ENCODE measurements at places on chromosomes 7 and 10. TPM values are rescaled to one million over a fixed set of nuclear protein-coding genes. Genes with fewer than 3 reads are reported as not detected.

NPC1L1 gene
- total RNA-seq, result 0.06 TPM

PTN gene
- not detected for total RNA-seq

NAT16 gene
- total RNA-seq, result 0.19 TPM

TMEM273 gene
- total RNA-seq, result not detected

ITGA8 gene
- not detected for total RNA-seq

FOXL3 gene
- total RNA-seq, result not detected

SFXN2 gene
- 4.1 TPM for total RNA-seq

PHYHIPL gene
- total RNA-seq, result 0.53 TPM

ANKRD22 gene
- total RNA-seq, result 0.40 TPM

PON2 gene
- total RNA-seq, result 329 TPM

ANKIB1 gene
- 17.7 TPM for total RNA-seq

SRRM3 gene
- 13.5 TPM for total RNA-seq

CCDC186 gene
- 5.0 TPM for total RNA-seq

SPAG6 gene
- total RNA-seq, result not detected

GLI3 gene
- total RNA-seq, result 0.30 TPM

HEPACAM2 gene
- total RNA-seq, result not detected

SH2D4B gene
- 0.06 TPM for total RNA-seq

PLPP4 gene
- 0.11 TPM for total RNA-seq

NPTX2 gene
- total RNA-seq, result 0.12 TPM

CDHR3 gene
- 4.1 TPM for total RNA-seq

MSS51 gene
- 0.31 TPM for total RNA-seq

C7orf57 gene
- 0.32 TPM for total RNA-seq

PLAU gene
- 124 TPM for total RNA-seq

PGAM2 gene
- total RNA-seq, result not detected

LEP gene
- total RNA-seq, result not detected

SPAM1 gene
- not detected for total RNA-seq

VAX1 gene
- total RNA-seq, result 1.2 TPM

TRIM74 gene
- total RNA-seq, result not detected

AS3MT gene
- total RNA-seq, result 3.2 TPM

BBS9 gene
- total RNA-seq, result 2.7 TPM

CHPF2 gene
- 38.8 TPM for total RNA-seq

COMMD3 gene
- 46.5 TPM for total RNA-seq

VSIR gene
- 25.5 TPM for total RNA-seq

ARL3 gene
- total RNA-seq, result 14.8 TPM

Data from A549 treated with AZD2906 at 1 μM for 4 hours (cell line).